ENCODE measurements at places on chromosomes 3 and 15. TPM values are rescaled to one million over a fixed set of nuclear protein-coding genes. Genes with fewer than 3 reads are reported as not detected.

DNA sequence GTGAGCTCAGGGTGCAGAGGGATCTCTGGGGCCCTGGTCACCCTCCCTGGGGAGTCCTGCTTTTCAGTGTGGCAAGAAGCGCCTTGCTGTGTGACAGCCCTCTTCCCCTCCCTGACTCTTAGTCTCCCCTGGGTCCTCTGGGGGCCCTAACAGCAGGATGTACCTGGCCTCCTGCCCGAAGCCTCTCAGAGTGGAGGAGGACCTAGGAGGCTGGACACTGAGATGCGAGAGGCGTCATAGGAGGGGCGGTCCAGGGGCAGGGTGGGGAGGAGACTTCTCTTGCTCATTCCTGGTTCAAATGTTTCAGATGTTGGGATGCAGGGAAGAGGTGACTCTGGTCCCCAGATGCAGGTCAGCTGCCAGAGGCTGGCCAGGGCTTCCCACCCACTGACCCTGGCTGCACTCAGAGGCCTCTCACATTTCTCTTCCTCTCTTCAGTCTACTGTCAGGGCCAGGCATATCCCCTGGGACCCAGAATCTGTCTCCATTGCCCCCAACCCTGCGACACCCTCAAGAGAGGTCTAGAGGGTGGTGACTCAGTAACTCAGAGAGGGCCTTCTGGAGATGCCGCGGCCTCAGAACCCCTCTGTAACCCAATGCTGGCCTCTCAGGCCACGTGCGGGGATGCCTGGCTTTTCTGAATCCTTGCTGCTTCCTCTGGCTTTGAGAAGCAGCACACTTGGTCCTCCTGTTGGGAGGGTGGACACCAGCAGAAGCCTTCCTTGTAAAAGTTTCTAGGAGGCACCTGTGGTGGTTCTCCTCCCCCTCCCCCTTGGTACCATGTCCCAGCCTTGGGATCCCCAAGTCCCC lies 25.9 kb downstream of the SNX33 start:
- peak overlapping the region; percentile 71 for H3K27ac ChIP-seq
- peaks cover 5% of the 10 kb centered on the region for H3K4me1 ChIP-seq
- DNase-seq, result no peak
- H3K4me3 ChIP-seq, result no peak overlapping the region

- no peak overlapping the region for H3K27ac ChIP-seq
- H3K4me3 ChIP-seq, result no peak overlapping the region
- no peak for DNase-seq
- peaks cover 6% of the 10 kb centered on the region for H3K4me1 ChIP-seq
- no peaks in the 10 kb centered on the region for H3K36me3 ChIP-seq
Observed at GRCh38 chr3:111418391-111418790, 123.6 kb upstream of the CD96 start.

- H3K4me1 ChIP-seq, result no peaks in the 10 kb centered on the region
- no peaks in the 10 kb centered on the region for H3K27me3 ChIP-seq
- H3K27ac ChIP-seq, result no peak overlapping the region
- no peak overlapping the region for H3K4me3 ChIP-seq
- no peaks in the 10 kb centered on the region for H3K36me3 ChIP-seq
Observed at GRCh38 chr3:109702252-109702651, 364.9 kb upstream of the DPPA4 start.

DNA sequence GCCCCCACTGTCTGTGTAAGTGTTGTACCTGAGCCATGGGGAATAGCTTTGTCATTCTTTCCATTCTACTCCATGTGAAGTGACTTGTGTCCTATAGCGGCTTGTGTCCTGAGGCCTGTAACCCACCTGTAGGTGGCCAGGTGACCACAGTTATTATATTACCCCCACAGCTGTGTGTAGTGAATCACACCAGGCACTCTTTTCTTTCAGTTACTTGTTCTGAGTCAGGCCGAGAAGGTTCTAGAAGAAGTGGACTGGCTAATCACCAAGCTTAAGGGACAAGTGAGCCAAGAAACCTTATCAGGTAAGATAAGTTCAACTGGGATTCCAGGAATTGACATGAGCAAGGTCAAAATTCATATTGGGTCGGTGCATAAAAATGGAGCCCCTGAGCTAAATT lies 29.2 kb downstream of the POLG start:
- H3K27me3 ChIP-seq, result no peaks in the 10 kb centered on the region
- no peak overlapping the region for H3K27ac ChIP-seq
- H3K4me3 ChIP-seq, result no peak overlapping the region

DNA sequence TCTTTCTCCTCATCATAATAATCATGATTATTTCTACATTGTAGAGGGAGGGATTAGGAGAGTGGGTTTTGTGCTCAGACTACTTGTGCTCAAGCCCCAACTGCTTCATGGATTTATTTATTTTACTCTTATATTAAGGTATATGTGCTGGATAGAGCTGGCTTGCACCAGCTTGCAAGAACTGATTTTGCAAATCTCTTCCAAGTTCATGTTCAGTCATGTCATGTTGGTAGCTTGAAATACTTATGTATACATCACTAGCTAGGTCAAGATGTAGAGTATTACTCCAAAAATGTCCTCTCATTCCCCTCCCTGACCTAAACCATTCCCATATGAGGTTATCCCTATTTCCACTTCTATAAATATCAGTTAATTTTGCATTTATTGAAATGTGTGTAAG lies 293.9 kb upstream of the RBMS3 start:
- H3K27ac ChIP-seq, result no peak overlapping the region
- H3K27me3 ChIP-seq, result no peaks in the 10 kb centered on the region
- no peak overlapping the region for H3K4me3 ChIP-seq
- no peaks in the 10 kb centered on the region for H3K36me3 ChIP-seq
- H3K4me1 ChIP-seq, result no peaks in the 10 kb centered on the region
- DNase-seq, result no peak

DNA sequence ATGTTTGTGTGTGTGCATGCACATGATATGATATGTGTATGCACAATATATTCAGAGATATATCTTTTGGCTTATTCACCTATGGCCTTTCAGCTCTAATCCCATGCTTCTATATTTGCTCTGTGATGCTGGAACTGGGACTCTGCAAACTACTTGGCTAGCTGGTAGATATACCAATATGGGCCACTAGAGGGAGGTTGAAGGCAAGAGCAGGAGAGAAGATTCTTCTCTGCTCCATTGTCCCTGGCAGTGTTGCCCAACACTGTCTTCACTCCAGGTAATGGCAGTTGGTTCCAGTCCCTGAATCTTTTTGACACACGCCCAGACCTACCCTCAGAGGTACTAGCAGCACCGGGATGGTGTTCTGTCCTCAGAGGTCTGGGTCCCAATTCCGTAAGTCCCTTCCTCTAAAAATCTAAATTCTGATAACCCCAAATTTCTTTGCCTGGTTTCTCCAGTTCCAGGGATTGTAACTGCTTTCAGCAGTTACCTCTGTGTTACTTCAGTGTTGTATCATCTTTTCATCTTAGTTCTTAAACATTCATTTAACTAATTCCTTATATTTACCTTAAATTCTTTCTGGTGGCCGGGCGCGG lies 44.7 kb downstream of the GTPBP8 start:
- H3K4me3 ChIP-seq, result no peak overlapping the region
- H3K27ac ChIP-seq, result no peak overlapping the region
- H3K36me3 ChIP-seq, result no peaks in the 10 kb centered on the region
- DNase-seq, result no peak

GRCh38 chr3:140204271-140204984 lies 269.4 kb downstream of the CLSTN2 start:
- H3K4me3 ChIP-seq, result no peak overlapping the region
- H3K27ac ChIP-seq, result no peak overlapping the region
- no peaks in the 10 kb centered on the region for H3K4me1 ChIP-seq
- no peak for DNase-seq

DNA sequence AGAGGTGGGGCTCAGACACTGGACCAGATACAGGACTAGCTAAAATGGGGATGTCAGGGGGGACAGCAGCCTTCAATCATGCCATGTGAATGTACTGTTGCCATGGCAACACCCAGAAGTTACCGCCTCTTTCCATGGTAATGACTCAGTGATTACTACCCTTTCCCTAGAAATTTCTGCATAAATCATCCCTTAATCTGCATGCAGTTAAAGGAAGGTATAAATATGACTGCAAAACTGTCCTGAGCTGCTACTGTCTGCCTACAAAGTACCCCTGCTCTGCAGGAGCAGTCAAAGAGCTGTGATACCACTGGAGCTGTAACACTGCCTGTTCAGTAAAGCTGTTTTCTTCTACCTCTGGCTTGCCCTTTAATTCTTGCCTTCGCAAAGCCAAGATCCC lies 168.2 kb downstream of the PEAK1 start:
- no peak overlapping the region for H3K27ac ChIP-seq

DNA sequence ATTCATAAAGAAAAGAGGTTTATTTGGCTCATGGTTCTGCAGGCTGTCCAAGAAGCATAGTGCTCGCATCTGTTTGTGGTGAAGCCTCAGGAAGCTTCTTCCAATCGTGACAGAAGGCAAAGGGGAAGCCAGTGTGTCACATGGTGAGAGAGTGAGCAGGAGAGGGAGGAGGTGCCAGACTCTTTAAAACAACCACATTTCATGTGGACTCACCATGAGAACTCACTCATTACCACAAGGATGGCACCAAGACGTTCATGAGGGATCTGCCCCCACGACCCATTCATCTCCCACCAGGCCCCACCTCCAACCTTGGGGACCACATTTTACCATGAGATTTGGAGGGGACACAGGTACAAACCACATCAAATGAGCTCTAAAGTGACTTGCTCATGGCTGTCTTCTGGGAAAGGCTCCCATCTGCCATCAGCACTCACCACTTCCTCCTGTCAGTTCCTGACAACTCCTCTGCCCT lies 327.3 kb upstream of the TLE3 start:
- no peak overlapping the region for H3K27ac ChIP-seq
- no peak overlapping the region for H3K4me3 ChIP-seq
- H3K36me3 ChIP-seq, result no peaks in the 10 kb centered on the region
- H3K4me1 ChIP-seq, result peaks cover 20% of the 10 kb centered on the region

DNA sequence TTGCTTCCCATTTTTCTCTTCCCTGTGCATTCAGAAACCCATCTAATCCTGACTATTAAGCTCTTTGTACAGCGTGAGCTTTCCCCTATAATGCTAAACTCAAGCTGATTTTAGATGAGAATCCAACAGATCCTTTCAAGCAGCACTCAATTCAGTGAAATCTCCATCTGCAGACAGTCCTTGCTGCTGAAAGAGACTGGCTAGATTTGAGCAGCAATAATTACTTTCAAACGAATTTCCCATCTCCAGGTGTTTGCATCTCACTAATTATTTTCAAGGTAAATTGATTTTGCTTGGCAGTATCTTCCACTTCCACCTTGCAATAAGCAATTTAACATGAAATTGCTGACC lies 49.5 kb upstream of the SLC7A14 start:
- H3K27ac ChIP-seq, result no peak overlapping the region
- DNase-seq, result no peak
- no peak overlapping the region for H3K4me3 ChIP-seq
- peaks cover 32% of the 10 kb centered on the region for H3K4me1 ChIP-seq
- no peaks in the 10 kb centered on the region for H3K27me3 ChIP-seq
- H3K36me3 ChIP-seq, result no peaks in the 10 kb centered on the region

GRCh38 chr3:175836617-175837016 lies 977.5 kb downstream of the NAALADL2 start:
- peaks cover 1% of the 10 kb centered on the region for H3K36me3 ChIP-seq
- no peaks in the 10 kb centered on the region for H3K4me1 ChIP-seq
- DNase-seq, result no peak
- H3K27me3 ChIP-seq, result peaks cover 3% of the 10 kb centered on the region

GRCh38 chr15:78987556-78988360 lies 42.9 kb upstream of the CTSH start:
- H3K4me3 ChIP-seq, result no peak overlapping the region
- H3K27me3 ChIP-seq, result peaks cover 8% of the 10 kb centered on the region
- H3K4me1 ChIP-seq, result peaks cover 10% of the 10 kb centered on the region

- peaks cover 15% of the 10 kb centered on the region for H3K36me3 ChIP-seq
- no peaks in the 10 kb centered on the region for H3K27me3 ChIP-seq
- peak overlapping the region; percentile 3 for H3K27ac ChIP-seq
- H3K4me3 ChIP-seq, result no peak overlapping the region
- peaks cover 43% of the 10 kb centered on the region for H3K4me1 ChIP-seq
Observed at GRCh38 chr3:42037318-42037945, 53.7 kb upstream of the TRAK1 start.

- H3K27me3 ChIP-seq, result peaks cover 22% of the 10 kb centered on the region
- H3K27ac ChIP-seq, result no peak overlapping the region
- H3K4me1 ChIP-seq, result peaks cover 9% of the 10 kb centered on the region
- H3K4me3 ChIP-seq, result no peak overlapping the region
- no peaks in the 10 kb centered on the region for H3K36me3 ChIP-seq
- peak; percentile 34 for DNase-seq
Observed at GRCh38 chr3:127216415-127217261, 23.7 kb downstream of the PRR23E start.

- H3K4me3 ChIP-seq, result no peak overlapping the region
- DNase-seq, result no peak
- peaks cover 11% of the 10 kb centered on the region for H3K27me3 ChIP-seq
- H3K4me1 ChIP-seq, result peaks cover 26% of the 10 kb centered on the region
- H3K27ac ChIP-seq, result no peak overlapping the region
- no peaks in the 10 kb centered on the region for H3K36me3 ChIP-seq
Observed at GRCh38 chr15:75694241-75695182, 18.1 kb downstream of the CSPG4 start.

DNA sequence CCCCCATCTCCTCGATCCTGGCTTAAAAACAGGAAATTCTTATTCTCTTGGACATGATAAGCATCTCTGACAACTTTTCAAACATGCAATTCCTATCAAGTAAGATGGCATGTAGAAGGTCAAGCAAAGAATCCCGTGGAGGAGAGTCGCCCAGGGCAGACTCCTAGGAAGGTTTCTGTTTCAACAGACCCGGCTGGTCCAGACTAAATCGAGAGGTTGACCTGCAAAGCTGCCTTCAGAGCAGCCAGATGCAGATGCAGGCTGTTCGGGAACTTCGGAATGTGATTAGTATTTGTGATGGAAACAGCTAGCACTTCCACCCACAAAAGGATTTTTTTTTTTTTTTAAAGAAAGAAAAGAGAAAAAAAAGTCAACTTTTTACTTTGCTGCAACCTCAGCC lies 216.8 kb downstream of the NR1D2 start:
- H3K4me3 ChIP-seq, result no peak overlapping the region
- H3K4me1 ChIP-seq, result peaks cover 12% of the 10 kb centered on the region
- H3K27ac ChIP-seq, result peak overlapping the region; percentile 39
- H3K27me3 ChIP-seq, result no peaks in the 10 kb centered on the region
- DNase-seq, result no peak

DNA sequence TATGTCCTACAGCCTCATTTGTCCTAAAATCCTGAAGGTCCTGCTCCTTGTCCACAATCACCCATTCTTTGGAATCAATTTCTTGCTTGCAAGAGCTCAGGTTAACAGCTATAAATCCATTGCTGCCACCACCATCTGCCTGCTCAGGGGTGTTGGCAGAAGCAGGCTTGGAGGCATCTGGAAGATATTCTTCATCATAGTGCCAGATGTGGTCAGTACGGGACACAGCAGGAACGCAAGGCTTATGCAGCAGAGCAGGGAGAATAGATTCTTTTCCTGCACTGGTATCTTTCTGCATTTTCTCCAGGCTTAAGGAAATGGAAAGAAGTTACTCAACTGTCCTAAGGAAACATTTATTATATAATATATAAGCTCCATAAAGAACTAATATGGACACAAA lies 38.5 kb upstream of the CDAN1 start:
- H3K4me1 ChIP-seq, result no peaks in the 10 kb centered on the region
- H3K36me3 ChIP-seq, result peaks cover 3% of the 10 kb centered on the region
- DNase-seq, result no peak
- H3K4me3 ChIP-seq, result no peak overlapping the region
- H3K27me3 ChIP-seq, result no peaks in the 10 kb centered on the region

The TIMP4 gene
- 0.48 TPM for total RNA-seq

The GUCA1C gene
- total RNA-seq, result not detected

The FEZF2 gene
- not detected for total RNA-seq

The LDHAL6B gene
- not detected for total RNA-seq

The ALDH1A3 gene
- total RNA-seq, result 13.0 TPM

The NMNAT3 gene
- 7.1 TPM for total RNA-seq

The TNNC1 gene
- total RNA-seq, result 16.6 TPM

The TGM4 gene
- not detected for total RNA-seq

The DGKG gene
- total RNA-seq, result 11.6 TPM

The INO80 gene
- 19.7 TPM for total RNA-seq

The LRRC28 gene
- total RNA-seq, result 26.9 TPM

The ANKUB1 gene
- total RNA-seq, result not detected

The MCF2L2 gene
- total RNA-seq, result 2.7 TPM

Data from type B pancreatic cell (in vitro differentiated cells).